Activated CD4-positive, CD25-positive, alpha-beta regulatory T cell treated with anti-CD3 and anti-CD28 coated beads, Interleukin-2, amount 50 U/mL, for 72 hours (primary cell): ENCODE measurements at places on chromosomes 3 and 15.
A peak's percentile ranks its signal among the peaks of the same experiment; 100 is the strongest.

DNA sequence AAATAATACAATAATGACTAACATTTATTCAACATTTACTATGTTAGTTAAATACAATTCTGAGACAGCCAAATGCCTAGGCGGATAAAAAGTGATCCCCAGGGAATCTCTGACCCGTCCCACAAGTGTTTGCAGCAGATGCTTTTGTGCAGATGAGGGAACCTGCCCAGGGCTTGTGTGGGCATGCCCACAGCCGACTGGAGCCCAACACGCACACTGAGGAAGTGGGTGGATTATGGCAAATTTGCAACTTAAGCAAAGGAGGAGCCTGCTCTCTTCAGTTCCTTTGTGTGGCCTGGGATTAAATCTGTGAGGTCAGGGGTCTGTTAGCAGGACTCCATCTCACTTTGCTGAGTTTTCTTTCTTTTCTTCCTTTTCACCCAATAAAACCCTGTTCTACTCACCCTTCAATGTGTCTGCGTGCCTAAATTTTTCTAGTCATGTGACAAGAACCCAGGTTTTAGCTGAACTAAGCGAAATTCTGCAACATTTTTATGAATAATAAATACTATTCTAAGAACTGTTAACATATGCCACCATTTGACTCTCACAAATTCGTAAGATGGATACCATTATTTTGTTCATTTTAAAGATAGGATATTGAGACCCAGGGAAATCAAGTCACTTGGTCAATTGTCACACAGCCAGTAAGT is 13.9 kb upstream of the RTP1 start:
- DNase-seq, result no peak

DNA sequence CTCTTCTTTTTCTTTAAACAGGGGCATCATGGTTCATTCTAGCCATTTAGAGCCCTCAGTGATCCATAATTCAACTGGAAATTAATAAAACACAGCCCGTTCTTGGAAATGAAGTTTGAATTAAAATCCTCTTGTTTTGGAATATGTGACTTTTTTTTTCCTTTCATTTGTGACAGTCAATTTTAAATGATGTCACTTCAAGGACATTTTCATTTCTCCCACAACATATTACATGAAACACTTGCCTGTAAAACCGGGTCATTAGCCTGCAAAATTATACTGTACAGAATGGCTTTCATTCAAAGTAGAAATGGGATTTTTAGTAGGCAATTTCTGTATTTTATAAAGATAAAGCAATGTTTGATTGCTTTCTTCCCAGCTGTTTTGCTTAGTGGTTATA is 789 bp upstream of the SEMA6D start:
- DNase-seq, result no peak

- no peak for DNase-seq
Measured at GRCh38 chr3:188407158-188407880, 253.4 kb downstream of the LPP start.

GRCh38 chr3:194867270-194867983 is 181.7 kb downstream of the FAM43A start:
- DNase-seq, result no peak

DNA sequence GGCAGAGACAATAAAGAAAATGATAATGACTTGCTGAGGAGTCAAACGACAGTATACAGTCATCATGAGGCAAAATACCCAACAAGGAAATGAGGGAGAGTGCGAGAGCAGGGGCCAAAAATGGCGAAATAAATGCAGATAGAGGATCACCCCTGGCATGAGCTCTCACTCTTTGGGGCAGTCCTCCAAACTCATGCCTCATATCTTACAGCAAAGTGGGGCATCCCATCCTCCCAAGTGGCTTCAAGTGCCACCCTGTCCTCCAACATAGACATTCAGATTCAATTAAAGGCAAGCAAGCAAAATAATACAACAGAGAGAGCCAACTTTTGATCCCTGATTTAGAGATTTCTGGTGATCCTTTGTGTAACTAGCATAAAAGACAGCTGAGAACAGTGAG is 278.4 kb downstream of the GBE1 start:
- DNase-seq, result no peak

GRCh38 chr15:73139744-73140553 is 87.7 kb downstream of the NEO1 start:
- no peak for DNase-seq

GRCh38 chr3:173465112-173465511 is 67.6 kb downstream of the NLGN1 start:
- no peak for DNase-seq

- no peak for DNase-seq
Measured at GRCh38 chr15:56250626-56251025, 6.9 kb upstream of the RFX7 start.

DNA sequence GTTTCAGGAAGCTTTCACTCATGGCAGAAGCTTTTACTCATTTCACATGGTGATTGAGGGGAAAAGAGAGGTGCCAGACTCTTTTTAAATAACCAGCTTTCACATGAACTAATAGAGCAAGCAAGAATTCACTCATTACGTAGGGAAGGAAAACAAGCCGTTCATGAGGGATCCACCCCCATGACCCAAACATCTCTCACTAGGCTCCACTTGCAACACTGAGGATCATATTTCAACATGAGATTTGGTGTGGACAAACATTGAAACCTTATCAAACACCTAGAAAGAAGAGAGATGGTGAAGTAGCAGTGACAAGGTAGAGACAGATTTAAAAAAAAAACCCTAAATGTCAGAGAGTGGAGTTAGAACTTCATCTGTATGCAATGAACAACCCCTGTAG is 408.6 kb upstream of the PDZRN3 start:
- DNase-seq, result no peak

DNA sequence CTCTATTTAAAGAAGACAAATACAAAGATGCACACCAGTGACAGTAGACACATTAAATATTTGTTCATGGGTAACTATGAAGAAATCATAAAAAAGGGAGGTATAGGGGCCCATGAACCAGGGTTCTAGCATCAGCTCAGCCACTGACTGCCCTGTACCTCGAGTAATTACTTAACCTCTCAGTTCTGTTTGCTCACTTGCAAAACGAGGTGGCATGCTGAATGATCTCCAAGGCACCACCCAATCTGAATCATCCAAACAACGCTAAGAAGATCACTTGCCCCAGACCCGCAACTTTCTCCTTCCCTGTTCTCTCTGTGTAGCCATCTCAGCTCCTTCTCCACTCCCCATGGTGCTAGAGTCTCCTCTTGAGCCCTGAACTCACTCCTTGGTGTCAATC is 374.7 kb downstream of the VPS13C start:
- DNase-seq, result no peak

GRCh38 chr3:15982667-15983196 is 185.0 kb upstream of the ANKRD28 start:
- DNase-seq, result no peak

- DNase-seq, result no peak
Measured at GRCh38 chr3:82058809-82059208, 297.4 kb upstream of the GBE1 start.

DNA sequence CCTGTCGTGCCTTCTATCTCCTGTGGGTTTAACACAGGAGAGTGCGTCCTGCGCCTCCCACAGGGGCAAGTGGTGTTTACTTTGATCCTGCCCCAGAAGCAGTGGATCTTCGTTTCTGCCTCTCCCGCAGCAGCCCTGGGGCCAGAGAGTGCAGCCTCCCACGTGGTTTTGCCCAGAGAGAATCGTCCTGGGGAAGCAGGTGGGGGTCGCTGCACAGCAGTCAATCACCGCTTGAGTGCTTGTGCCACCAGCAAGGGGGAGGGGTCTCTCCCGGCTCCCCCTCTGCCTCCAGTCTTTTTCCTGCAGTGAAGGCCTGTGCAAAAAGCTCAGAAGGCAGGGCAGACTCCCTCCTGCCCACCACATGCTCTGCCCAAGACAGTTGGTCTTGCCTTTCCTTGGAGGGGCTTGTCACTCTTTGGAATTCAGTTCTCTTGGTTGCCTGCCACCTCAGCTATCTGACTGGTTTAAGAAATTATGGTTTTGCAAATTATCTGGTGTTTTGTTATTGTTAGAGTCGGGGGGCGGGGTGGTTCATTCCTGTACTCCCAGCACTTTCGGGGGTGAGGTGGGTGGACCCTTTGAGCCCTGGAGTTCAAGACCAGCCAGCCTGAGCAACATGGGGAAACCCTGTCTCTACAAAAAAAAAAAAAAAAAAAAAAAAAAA is 26.9 kb downstream of the STOML1 start:
- no peak for DNase-seq

GRCh38 chr3:88879905-88880304 is 227.5 kb upstream of the EPHA3 start:
- DNase-seq, result no peak

DNA sequence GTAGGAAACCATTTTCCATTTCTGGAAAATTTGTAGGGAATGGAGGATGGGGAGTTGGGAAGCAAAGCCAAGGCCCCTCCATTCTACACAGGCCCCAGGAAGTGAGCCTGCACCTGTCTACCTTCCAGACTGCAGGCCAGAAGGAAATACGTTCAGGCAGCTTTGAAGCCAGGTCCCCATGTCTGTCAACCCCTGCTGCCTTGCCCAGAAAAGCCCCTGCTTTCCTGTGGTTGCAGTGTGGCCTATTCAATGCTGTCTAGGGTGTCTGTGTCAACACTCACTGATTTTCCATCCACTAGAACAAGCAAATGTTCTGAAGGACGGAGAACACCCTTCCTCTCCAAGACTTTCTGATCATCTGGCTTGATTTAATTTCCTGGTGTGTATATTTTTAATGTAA is 281.9 kb downstream of the TLE3 start:
- DNase-seq, result no peak

DNA sequence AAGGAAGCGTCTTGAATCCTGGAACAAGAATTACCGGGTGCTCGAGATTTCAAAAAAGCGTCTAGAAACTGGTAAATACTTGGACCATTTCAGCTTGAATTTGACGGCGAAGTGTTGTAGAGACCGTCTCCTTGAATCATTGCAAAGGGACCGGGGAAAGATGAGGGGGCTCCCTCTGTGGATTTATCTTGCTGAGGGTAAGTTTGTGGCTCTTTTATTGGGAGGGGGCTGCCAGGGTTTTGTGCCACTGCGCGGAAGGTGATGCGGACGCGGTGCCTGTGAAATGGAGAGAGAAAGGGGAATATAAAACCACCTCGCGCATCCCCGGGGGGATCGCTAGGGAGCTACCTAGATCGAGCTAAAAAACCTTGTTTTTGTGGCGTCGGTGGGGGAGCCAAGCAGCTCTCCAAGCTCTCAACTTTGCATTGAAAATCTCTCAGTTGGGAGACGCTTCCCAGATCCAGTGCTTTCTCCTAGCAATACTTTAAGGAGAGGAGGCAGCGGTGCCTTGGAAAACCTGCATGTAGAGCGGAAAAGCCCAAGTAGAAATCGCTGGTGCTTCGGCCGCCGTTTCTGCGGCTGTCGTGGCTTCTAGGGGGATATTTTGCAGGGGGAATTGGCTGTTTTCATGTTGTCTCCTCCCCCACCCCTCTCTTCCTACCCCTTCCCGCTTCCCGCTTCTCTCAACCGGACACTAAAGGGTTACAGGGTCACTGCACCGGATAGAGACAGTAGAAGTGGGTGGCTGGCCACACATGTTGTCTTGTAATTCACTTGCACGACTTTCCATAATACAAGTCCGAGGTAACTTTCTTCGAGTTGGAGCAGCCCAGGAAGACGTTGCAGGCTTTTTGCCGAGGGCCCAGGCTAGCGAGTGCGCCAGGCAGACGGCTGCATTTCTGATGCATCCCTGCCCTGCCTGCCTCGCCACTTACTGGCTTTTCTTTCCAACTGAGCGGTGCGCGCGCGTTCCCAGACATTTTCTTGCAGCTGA is 187.6 kb downstream of the NLGN1 start:
- DNase-seq, result no peak

- DNase-seq, result no peak
Measured at GRCh38 chr3:11159421-11159904, 5.2 kb downstream of the HRH1 start.

- peak; percentile 64 for DNase-seq
Measured at GRCh38 chr3:30768703-30769550, 125.5 kb downstream of the GADL1 start.

GRCh38 chr3:126130981-126131745 is 47.2 kb upstream of the SLC41A3 start:
- DNase-seq, result peak; percentile 13

GRCh38 chr3:184188080-184188479 is 2.1 kb downstream of the ABCF3 start:
- DNase-seq, result no peak

GRCh38 chr15:44736181-44736765 is at the start of gene TRIM69:
Gene TRIM69, plus strand, starts transcription at chr15:44736528. Its CDS starts 177 bp downstream, at chr15:44736705.
- no peak for DNase-seq

GRCh38 chr15:33678602-33679001 is 289.7 kb upstream of the CHRM5 start:
- DNase-seq, result no peak

GRCh38 chr15:46654993-46655392 is 1020.2 kb downstream of the SQOR start:
- DNase-seq, result no peak

DNA sequence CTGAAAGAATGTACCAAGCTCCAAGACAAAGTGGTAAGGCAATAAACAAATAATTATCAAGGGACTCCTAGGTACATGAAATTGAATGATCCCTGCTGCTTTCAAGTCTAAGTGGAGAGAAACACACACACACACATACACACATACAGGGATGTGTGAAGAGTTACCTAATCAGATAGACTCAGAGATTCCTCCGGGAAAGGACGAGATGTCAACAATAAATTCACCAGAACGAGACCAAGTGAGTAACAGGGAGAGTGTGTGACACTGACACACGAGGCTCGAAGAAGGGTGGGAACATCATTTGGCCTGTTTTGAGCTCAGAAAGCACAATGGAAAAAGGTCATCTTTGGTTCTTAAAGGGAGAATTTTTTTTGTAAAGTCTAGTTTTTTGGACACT is 13.4 kb downstream of the LRIG1 start:
- DNase-seq, result no peak

- no peak for DNase-seq
Measured at GRCh38 chr3:154018100-154018696, 103.0 kb upstream of the ARHGEF26 start.

- peak; percentile 23 for DNase-seq
Measured at GRCh38 chr3:126131881-126132750, 48.2 kb upstream of the SLC41A3 start.
